Lung (tissue), 17 donors: ENCODE measurements at places on chromosomes 4 and X.

- no peak for DNase-seq
Observed at GRCh38 chr4:120773641-120774040, 148.9 kb downstream of the PRDM5 start.

- DNase-seq: no peak
Observed at GRCh38 chrX:153408221-153408721, 3.0 kb upstream of the ZFP92 start.

GRCh38 chr4:112290341-112290740, 4.6 kb upstream of the TIFA start:
- DNase-seq: no peak

GRCh38 chrX:137031517-137032340, 2.1 kb downstream of the GPR101 start:
- DNase-seq: peak; percentile 57

DNA sequence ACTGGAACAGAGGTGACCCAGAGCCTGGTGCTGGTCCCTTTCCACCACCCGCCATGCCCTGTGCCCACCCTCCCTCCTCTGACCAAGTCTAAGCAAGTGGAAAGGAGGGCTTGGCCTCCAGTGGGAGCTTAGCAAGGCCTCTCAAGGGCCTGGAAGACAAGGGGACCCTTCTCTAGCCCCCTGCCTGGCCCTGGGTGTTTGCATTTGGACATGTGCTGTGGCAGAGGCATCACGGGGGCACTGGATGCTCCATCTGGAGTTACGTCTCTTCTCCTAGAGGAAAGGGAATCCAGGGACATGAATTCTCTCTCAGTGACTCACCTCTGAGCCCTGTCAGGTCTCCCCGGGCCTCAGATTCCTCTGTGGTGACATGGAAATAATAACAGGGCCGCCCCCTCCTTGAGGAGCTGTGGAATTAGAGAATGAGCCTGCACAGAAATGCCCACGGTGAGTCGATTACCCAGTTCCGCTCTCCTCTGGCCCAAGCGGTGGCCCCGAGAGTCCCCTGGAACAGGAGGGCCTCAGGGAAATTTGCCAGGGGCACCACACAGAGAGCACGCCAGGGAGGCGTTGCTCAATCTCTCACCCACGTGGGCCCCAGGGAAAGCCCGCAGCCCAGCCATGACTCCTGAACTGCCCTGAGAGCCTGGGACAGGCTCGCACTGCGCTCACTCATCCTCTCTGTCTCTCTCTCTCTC, 189.6 kb downstream of the BCOR start:
- peak; percentile 53 for DNase-seq

DNA sequence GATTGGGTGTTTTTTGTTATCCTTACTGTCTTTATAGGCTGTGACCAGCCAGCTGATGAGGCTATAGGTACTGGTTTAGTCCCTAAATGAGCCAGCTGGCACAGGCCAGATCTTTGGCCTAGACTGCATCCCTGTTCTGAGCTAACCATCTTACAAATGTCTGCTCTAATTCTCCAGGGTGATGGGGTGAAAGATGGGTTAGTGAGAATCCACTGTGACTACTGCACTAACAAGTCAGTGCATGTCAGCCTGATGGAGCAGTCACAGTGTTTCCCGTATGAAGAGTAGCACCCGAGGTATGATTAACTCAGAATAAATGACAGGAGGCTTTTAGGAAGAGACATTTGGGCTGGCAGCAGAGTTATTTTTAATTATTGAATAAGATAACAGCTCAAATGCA, 181.0 kb downstream of the DCTD start:
- no peak for DNase-seq

- no peak for DNase-seq
Observed at GRCh38 chr4:13523591-13524503, 20.5 kb downstream of the NKX3-2 start.

DNA sequence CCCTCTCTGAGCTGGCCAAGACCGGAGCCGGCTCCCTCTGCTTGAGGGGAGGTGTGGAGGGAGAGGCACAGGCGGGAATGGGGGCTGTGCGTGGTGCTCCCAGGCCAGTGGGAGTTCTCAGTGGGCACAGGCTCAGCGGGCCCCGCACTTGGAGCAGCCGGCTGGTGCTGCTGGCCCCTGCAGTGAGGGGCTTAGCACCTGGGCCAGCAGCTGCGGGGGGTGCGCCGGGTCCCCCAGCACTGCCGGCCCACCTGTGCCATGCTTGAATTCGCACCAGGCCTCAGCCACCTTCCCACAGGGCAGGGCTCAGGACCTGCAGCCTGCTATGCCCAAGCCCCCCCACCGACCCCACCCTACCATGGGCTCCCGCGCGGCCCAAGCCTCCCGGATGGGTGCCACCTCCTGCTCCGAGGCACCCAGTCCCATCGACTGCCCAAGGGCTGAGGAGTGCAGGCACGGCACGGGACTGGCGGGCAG, 602.5 kb downstream of the KCTD8 start:
- no peak for DNase-seq

- no peak for DNase-seq
Observed at GRCh38 chr4:92241094-92241493, 62.7 kb upstream of the GRID2 start.

DNA sequence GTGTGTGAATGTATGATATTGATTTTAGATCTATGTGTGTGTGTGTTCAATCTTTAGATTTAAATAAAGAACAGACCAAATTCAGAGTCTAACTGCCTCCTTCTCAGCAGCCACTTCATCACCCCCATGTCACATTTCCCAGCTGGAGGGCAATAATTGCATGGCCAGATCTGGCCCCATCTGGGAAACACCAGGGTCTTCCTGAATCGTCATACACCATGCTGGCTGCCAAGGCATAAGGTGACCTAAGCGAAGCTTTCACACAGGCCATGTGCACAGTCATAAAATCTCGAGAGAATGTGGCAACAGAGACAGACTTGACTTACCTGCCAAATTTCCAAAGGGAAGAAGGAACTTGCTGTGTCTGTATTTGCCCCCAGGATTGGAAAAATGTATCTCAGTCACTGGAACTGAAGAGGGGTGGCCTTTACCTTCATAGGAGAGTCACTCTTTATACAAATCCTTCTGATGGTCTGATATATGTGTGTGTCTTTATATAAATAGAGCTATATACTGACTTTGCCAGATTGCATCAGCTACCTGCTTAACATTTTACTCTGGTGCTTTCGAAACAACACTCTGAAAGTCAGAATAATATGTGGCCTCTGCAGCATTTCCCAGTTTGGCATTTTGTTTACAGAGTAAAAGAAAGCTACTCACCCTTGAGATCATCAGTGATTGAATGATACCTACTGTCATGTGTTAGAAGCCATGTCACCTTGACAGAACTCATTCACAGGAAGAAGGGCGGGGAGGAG, at the start of gene PLAC1:
TSS of gene PLAC1 (minus strand) at position 470 of the 758 bp plus-strand sequence. CDS start 91,789 bp downstream, outside the sequence.
- no peak for DNase-seq

DNA sequence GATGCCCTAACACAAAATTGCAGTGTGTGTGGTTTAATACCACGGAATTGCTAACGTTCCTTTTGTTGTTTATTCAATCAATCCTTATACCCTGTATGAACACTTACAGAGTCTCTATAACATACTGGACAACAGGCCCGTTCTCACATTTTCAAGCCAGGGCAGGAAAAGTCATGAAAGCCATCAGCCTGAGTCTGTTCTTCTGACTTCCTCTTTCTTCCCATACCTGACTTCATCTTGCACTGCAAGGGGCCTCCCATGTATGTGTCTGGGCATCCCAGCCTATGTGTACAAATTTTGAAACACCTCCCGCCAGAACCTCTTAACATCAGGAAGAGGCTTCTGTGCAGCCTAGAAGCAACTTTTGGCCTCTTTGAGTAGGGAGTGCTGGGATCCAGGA, 4.9 kb upstream of the SHISA3 start:
- DNase-seq: no peak

GRCh38 chrX:37759351-37759750, 20.5 kb upstream of the CYBB start:
- DNase-seq: no peak

DNA sequence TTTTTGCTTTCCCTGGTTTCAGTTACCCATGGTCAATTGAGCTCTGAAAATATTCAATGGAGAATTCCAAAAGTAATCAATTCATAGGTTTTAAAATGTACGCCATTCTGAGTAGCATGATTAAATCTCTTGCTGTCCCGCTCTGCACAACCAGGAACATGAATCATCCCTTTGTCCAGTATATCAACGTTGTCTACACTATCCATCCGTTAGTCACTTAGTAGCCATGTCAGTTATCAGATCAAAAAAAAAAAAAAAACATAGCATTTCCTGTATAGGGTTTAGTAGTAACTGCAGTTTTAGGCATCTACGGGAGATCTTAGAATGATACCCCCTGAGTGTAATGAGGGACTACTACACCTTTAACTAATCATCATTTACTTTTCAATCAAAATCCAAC, 15.1 kb downstream of the LAMP2 start:
- DNase-seq: no peak

GRCh38 chrX:148609515-148610327, 109.3 kb downstream of the AFF2 start:
- DNase-seq: no peak

- peak; percentile 77 for DNase-seq
Observed at GRCh38 chr4:151690876-151691275, 69.9 kb downstream of the GATB start.
